ENCODE measurements at places on chromosomes 4 and X.

GRCh38 chr4:159503236-159504008 lies 400.5 kb downstream of the RAPGEF2 start:
- no peak for DNase-seq

DNA sequence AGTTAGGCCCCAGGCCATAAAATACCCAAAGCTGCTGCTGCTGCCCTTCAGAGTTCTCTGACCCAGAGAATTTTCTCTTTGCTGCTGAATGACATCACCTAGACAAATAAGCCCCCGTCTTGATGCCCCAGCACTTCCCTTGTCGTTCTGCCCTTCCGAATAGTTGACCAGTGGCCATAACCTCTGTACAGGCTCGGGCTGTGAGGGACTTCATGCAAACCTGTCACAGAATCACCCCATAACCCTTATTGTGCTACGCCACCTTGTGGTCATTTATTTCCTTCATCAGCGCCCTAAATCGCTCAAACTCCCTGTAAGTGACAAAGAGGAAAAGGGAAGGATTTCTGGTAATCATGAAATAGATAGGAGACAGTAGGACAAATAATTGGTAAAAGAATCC lies 18.8 kb downstream of the SPACA5 start:
- DNase-seq: peak; percentile 1

DNA sequence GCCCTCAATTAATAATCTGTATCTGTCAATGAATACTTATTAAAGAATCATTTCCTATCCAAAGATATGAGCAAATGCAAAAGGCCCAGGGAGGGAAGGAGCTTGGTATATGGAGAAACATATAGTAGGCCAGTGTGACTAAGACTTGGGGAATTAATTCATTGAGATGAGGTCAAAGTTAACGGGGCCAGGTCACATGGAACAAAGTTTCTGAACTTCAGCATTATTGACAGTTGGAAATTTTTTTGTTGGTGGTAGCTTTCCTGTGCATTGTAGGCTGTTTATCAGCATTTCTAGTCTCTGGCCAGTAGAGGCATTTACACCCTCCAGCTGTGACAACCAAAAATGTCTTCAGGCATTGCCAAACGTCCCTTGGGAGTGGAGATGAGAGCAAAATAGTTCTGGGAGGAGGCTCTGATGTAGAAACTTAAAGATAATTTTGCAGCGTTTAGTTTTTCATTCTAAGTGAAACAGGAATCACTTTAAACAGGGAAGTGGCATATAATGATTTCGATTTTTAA lies 202.0 kb downstream of the SLC4A4 start:
- no peak for DNase-seq

- no peak for DNase-seq
These were observed 38.7 kb downstream of the SEC24B start for GRCh38 chr4:109472343-109472761.

GRCh38 chrX:153384390-153384789 lies 16.8 kb downstream of the PNMA6E start:
- no peak for DNase-seq

Measured in GM18507 (cell line).